ENCODE measurements at places on chromosomes 7 and 10. TPM values are rescaled to one million over a fixed set of nuclear protein-coding genes. Genes with fewer than 3 reads are reported as not detected.

Gene POLL
- 14.7 TPM for total RNA-seq

Gene CCL24
- not detected for total RNA-seq

Gene PDE6C
- total RNA-seq: not detected

Gene DNAH11
- total RNA-seq: 7.5 TPM

Gene FANK1
- 19.1 TPM for total RNA-seq

Gene SPDYE5
- 0.10 TPM for total RNA-seq

Gene OR2A25
- not detected for total RNA-seq

Gene INMT
- total RNA-seq: 11.6 TPM

Gene ARHGEF35
- 2.6 TPM for total RNA-seq

Gene CLDN12
- total RNA-seq: 33.1 TPM

Gene JCAD
- total RNA-seq: 48.3 TPM

Gene ANKRD2
- total RNA-seq: 0.89 TPM

Gene DNAJC30
- 6.6 TPM for total RNA-seq

Gene WBP1L
- 39.8 TPM for total RNA-seq

Gene HOXA7
- 9.6 TPM for total RNA-seq

Gene TMEM270
- total RNA-seq: not detected

Gene ALOX5
- total RNA-seq: 9.3 TPM
